ENCODE measurements at places on chromosomes 5 and 9. TPM values are rescaled to one million over a fixed set of nuclear protein-coding genes. Genes with fewer than 3 reads are reported as not detected.

- DNase-seq, result no peak
Observed at GRCh38 chr5:154767576-154767975, 12.4 kb downstream of the LARP1 start.

DNA sequence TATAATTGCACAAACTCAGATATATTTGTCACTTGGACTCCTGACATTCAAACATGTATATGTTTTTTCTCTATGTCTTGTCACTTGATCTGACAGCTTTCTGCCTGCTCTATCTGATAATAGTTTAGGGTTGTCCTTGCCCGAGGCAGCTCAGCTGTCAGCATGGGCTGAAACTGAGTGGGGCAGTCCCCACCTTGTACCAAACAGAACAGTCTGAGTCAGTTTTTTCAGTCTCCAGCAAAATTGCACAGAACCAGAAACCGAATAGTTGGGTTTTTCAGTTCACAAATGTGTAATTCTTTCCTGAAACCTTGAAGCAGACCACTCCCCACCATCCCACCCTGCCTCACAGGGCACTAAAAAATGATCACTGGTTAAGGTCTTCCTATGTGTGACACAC is 9.5 kb upstream of the HAND1 start:
- no peak for DNase-seq

Gene ALDH7A1
- total RNA-seq, result 49.1 TPM

- no peak for DNase-seq
Observed at GRCh38 chr5:158435161-158435616, 576.2 kb upstream of the CLINT1 start.

Gene SERF1A
- 13.6 TPM for total RNA-seq

- DNase-seq, result no peak
Observed at GRCh38 chr5:76145945-76146344, 62.8 kb downstream of the SV2C start.

- DNase-seq, result no peak
Observed at GRCh38 chr5:140808889-140809291, 2.0 kb downstream of the PCDHA4 start.

DNA sequence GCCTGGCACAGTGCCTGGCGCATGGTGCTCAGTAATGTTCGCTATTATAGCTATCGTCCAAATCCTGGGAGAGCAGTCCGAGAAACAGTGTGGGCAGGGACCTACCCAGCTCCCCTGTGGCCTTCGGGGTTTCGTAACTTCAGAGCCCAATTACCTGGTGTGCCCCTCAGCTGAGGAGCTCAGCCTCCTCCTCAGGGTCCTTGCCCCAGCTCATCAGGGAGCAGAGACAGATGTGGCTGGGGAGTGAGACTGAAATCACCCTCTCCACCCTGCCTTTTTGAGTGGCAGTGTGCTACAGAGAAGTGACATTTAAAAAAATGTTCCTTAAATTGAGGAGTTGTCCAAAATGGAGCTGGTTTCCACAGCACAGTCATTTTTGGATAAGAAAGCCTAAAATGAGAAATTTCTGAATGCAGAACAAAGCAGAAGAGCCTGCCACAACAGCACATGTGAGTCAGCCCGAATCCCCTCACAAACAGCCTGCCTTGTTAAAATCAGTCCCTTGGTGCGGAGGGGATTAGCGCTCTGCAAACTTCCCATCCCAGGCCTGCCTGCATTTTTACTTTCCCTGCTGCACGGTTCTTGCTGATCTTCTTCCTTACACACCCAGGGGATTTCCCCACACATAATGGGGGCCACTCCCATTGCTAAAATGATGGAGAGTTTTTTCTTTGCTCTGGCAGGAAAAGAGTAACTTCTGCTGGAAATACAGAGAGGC is 78.1 kb upstream of the PITX1 start:
- no peak for DNase-seq

DNA sequence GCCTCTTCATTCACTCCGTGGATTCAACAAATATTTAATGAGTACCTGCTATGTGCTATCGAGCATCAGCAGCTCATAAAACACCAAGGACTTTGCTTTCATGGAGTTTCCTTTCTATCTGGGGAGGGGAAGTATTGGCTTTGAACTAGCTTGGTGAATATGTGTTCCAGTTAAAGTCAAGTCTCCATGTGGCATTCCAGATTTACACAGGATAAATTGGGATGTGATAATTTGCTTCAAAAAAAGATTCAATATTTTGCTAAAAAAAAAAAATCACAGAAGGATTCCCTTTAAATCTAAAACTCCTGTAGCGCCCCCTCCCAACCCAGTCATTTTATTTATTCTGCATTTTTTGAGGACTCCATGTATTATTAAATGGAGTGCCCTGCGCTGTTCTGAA is 346.3 kb upstream of the SLC30A5 start:
- no peak for DNase-seq

Gene HAUS6
- 24.6 TPM for total RNA-seq

Gene CDO1
- total RNA-seq, result 58.3 TPM

GRCh38 chr5:14385019-14385418 is 196.6 kb upstream of the OTULINL start:
- DNase-seq, result no peak

Gene MRPS30
- 60.8 TPM for total RNA-seq

- DNase-seq, result no peak
Observed at GRCh38 chr5:156411-157072, 34.8 kb upstream of the LRRC14B start.

GRCh38 chr9:34177593-34178435 is 1.0 kb upstream of the UBAP1 start:
- DNase-seq, result no peak

GRCh38 chr5:100270023-100270771 is 265.0 kb upstream of the FAM174A start:
- no peak for DNase-seq

- DNase-seq, result no peak
Observed at GRCh38 chr5:146425023-146425422, 22.1 kb upstream of the TCERG1 start.

DNA sequence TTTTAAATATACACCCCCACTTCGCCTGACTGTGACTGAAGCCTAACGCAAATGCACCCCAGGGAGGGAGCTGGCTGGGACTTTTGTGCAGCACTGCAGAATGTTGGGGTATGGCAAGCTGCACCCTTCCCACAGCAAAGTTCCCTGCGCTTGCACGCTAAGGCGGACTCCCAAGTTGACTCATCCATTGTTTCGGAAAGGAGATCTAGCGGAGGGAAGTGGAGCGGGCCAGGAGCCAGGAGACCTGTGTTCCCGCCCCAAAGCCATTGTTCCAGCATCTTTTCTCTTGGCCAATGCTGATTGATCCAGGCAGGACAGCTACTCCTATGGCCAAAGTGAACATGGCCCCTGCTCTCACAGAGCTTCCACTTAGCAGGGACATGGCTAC is 202.9 kb downstream of the AOPEP start:
- no peak for DNase-seq

DNA sequence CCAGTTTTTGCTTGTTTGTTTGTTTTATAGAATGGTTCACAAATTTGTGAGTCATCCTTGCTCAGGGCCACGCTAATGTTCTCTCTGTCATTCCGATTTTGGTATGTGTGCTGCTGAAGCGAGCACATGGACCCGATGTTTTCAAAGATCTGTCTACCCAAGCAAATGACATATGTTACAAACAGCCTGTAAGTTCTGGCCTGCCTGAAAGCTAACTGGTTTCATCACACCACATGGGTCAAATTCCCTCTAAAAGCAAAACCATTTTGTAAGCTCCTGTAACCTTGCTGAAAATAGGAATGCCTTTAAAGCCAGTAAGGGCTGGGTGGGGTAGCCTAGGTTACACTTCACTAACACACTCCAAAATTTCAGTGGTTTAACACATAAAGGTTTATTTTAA is 25.4 kb downstream of the DMRT3 start:
- DNase-seq, result no peak

DNA sequence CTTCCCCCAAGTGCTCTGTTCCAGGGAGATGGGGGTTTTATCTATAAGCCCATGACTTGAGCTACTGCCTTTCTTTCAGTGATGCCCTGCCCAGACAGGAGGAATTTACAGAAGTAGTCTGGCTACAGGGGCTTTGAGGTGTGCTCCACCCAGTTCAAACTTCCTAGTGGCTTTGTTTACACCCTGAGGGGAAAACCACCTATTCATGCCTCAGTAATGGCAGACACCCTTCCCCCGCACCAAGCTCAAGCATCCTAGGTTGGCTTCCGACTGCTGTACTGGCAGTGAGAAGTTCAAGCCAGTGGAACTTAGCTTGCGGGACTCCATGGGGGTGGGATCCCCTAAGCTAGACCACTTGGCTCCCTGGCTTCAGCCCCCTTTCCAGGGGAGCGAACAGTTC is 154.6 kb downstream of the IZUMO3 start:
- DNase-seq, result no peak

Gene PDCD1LG2
- 0.22 TPM for total RNA-seq

GRCh38 chr5:59773294-59773693 is 120.2 kb downstream of the PDE4D start:
- no peak for DNase-seq

Gene MARCHF3
- 21.9 TPM for total RNA-seq

DNA sequence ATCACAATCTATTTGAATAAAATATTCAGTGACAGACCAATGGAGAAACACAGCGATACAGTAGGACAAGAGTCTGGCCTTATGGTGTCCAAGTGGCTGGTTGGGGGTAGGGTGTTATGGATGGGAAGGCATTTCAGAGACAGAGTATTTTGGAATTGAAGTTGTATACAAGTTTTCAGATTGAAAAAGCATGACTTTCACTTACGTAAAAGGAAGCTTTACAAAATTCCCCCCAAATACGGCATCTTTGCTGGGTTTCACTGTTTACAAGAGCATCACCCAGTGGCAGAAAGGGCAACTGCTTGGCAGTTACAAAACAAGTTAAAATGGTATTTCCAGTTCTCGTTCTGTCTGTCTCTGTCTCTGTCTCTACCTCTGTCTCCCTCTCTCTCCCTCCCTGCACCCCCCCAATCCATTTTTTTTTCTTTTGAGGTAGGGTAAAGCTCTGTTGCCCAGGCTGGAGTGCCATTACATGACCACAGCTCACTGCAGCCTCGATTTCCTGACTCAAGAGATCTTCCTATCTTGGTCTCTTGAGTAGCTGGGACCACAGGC is 86.2 kb downstream of the PTPN3 start:
- DNase-seq, result peak; percentile 75

- DNase-seq, result no peak
Observed at GRCh38 chr5:61687371-61687770, 355.3 kb downstream of the ZSWIM6 start.

GRCh38 chr9:84772511-84772910 is 103.0 kb downstream of the NTRK2 start:
- no peak for DNase-seq

- DNase-seq, result no peak
Observed at GRCh38 chr5:180394031-180394636, 41.0 kb upstream of the GFPT2 start.

Gene IQGAP2
- total RNA-seq, result 16.2 TPM

Gene CCNB1
- 38.0 TPM for total RNA-seq

Gene OGN
- 576 TPM for total RNA-seq

DNA sequence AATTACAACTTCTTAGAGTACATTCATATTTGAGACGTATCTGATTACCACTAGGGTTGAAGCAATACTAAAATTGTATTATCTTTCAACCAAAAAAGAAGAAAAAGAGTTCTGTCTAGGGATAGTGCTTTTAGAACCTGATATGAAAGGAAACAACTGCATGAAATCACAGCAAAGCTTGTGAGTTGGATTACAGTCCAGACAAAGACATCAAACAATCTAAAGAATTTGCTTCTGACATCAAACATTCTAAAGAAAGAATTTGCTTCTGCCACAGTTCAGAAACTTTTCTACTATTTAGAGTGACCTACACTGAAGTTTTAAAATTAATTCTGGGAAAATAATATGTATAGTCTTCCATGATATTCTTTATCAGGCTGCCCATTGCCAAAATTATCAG is 1141.1 kb upstream of the ACO1 start:
- DNase-seq, result no peak

Gene ISOC1
- total RNA-seq, result 17.5 TPM

DNA sequence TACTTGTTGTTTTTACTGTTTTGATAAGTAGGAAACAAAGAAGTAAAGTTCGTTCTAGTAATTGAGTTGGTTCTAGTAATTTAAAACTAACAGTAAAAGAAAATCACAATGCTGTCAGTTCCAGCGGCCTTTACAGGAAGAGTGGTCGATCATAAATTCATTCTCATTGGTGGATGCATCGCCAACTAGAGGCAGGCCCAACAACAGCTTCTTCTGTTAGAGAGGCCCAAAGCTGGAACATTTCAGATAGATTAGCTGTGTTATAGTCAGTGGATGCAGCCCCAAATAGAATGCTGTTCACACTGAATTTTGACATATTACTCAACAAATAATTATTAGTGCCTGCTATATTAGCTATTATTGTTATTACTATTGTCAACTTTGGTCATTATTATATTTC is 80.8 kb downstream of the ARRDC3 start:
- no peak for DNase-seq

DNA sequence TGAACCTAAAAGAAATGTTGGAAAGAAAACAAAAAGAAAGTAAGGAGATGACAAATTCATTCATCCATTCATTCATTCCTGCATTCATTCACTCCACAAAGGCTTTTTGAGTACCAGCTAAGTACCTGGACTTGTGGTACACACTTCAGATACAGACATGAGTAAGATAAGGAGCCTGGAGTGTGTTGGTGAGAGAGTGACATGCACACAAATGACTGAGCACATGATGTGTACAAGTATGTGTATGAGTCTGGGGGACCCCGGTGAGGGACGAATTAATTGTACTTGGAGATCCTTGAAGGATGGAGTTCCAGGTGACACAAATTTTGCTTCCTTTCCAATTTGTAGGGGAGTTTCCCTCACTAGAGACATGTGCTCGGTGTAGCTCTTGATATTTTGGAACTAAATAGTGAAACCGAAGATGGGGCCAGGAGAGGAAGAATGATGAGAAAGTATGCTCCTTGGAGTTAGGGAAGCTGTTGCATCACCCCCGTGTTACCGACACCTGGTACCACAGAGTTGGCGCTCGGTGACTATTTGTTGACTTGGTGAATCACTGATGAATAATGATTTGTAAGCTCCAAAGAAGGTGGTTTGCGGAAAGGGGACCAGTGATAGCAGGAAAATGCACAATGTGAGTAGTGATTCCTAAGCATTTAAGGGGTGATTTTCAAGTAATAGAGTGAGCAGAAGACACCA is 509.8 kb downstream of the CCDC171 start:
- DNase-seq, result no peak

GRCh38 chr9:93681269-93682154 is 105.1 kb downstream of the PHF2 start:
- no peak for DNase-seq

DNA sequence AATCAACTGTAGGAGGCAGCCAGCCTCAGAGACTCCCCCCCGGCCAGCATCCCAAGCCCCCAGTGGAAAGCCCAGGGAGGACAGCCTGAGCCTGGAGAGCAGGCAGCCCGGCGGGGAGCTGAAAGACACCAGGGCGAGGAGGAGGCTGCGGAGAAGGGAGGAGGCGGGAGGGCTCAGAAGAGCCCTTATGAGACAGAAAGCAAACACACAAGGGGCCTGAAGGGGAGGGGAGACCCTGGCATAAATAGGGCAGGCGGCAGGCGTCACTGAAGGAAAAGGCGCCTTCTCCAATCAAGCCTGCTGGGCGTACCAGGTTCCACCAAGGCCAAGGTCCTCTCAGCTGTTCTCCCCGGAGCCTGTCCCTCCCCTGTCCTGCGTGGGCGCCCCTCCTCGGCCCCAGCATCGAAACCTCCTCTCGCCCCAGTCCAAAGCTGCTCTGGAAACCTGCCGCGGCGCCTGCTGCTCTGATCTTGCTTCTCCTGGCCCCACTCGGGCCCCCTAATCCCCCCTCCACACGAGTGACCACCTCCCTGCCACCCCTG is 1.3 kb downstream of the SLC9A3 start:
- DNase-seq, result no peak

GRCh38 chr9:19568946-19569345 is 160.1 kb downstream of the ACER2 start:
- DNase-seq, result peak; percentile 59

Gene PKD2L2
- not detected for total RNA-seq

- no peak for DNase-seq
Observed at GRCh38 chr9:86822006-86822801, 125.1 kb downstream of the GAS1 start.
